Karpas-422 (cell line): ENCODE measurements at places on chromosomes 11 and 22. TPM values are rescaled to one million over a fixed set of nuclear protein-coding genes. Genes with fewer than 3 reads are reported as not detected.

Gene TRIM66
- 13.3 and 15.3 TPM in 2 replicates for total RNA-seq

Gene TRIM64
- not detected in 2 replicates for total RNA-seq

DNA sequence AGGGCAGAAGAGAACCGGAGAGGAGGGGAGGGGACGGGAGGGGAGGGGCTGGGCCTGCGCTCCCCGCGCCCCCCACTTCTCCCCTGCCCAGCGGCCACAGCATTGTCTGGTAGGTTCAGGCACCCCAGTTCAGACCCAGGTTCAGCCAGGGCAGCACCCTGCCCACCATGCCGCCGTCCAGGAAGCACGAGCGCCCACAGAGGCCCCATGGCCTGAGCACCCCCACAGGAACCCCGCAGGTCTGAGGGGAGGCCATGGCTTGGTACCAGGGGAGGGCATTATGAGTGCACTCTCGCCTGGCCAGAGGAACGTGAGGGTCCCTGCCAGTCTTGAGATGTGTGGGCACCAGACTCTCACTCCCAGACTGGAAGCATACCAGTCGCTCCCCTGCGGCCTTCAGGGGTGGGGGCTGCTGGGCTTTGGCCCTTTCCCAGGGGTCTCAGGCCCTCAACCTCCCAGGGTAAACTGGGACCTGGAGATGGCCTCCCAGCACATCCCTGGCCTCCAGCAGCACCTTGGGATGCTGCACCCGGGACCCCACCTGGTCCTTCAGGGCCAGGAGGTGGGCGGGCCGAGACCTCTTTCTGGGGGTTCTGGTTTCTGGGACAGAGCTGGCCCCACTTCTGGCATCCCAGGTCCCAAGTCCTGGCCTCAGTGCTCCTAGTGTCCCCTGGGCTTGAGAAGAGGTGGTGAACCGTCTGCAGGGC lies 597 bp upstream of the PLXNB2 start:
- H3K36me3 ChIP-seq = no peaks in the 10 kb centered on the region
- no peak overlapping the region for H3K27ac ChIP-seq
- no peaks in the 10 kb centered on the region for H3K27me3 ChIP-seq
- H3K4me3 ChIP-seq = no peak overlapping the region

DNA sequence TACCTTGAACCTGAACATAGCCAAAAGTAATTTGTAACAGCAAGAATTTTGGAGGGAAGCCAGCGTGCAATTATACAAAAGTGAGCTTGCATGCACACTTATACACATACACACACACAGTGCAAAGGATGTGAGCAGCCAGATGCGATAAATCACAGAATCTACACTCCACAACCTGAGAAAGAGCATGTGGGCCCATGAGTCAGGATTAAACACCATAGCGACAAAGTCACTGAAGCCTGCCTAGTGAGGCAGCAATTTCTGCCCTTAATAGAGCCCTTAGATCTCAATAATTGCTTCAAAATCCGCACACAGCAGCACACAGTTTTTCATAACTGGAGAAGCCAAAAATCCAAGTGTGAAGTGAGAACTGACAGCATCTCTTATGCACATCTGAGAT lies 42.6 kb upstream of the TEAD1 start:
- no peaks in the 10 kb centered on the region for H3K36me3 ChIP-seq
- no peak for DNase-seq
- H3K27me3 ChIP-seq = no peaks in the 10 kb centered on the region

DNA sequence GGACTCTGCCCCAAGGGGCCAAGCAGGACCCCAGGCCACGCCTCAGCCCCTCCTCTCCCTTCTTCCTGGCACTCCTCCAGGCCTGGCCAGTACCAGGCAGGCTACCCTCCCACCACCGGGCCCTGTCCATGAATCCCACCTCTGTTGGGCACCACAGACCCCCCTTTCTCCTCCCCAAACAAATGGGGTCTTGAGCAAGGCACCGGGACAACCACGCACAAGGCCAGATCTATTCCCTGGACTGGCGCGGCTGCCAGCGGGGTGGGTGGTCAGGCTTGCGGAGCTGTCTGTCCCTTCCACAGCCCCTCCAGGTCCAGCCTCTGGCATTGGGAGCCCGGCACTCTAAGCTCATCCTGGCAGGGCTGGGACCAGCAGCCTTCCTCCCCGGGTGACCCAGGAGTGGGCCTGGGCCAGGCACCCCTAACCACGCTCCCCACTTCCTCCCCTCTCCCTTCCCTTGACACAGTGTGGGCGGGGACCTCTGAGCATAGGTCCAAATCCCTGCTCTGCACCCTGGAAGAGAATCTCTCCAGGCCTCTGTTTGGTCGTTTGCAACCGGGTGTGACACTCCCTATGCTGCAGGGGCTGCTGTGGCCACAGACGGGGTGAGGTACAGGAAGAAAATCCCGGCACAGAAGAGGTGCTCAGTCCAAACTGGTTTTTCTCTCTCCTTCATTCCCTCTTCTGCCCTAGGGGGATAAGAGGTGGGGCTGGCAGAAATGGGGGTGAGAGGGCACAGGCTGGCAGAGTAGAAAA lies 14.6 kb downstream of the ELFN2 start:
- DNase-seq = no peak
- H3K27me3 ChIP-seq = no peaks in the 10 kb centered on the region
- no peaks in the 10 kb centered on the region for H3K36me3 ChIP-seq
- no peak overlapping the region for H3K27ac ChIP-seq
- H3K4me1 ChIP-seq = peaks cover 9% of the 10 kb centered on the region

GRCh38 chr11:128686021-128686741 lies 7.7 kb upstream of the FLI1 start:
- no peak for DNase-seq
- no peak overlapping the region for H3K27ac ChIP-seq
- no peaks in the 10 kb centered on the region for H3K27me3 ChIP-seq
- no peaks in the 10 kb centered on the region for H3K4me1 ChIP-seq

DNA sequence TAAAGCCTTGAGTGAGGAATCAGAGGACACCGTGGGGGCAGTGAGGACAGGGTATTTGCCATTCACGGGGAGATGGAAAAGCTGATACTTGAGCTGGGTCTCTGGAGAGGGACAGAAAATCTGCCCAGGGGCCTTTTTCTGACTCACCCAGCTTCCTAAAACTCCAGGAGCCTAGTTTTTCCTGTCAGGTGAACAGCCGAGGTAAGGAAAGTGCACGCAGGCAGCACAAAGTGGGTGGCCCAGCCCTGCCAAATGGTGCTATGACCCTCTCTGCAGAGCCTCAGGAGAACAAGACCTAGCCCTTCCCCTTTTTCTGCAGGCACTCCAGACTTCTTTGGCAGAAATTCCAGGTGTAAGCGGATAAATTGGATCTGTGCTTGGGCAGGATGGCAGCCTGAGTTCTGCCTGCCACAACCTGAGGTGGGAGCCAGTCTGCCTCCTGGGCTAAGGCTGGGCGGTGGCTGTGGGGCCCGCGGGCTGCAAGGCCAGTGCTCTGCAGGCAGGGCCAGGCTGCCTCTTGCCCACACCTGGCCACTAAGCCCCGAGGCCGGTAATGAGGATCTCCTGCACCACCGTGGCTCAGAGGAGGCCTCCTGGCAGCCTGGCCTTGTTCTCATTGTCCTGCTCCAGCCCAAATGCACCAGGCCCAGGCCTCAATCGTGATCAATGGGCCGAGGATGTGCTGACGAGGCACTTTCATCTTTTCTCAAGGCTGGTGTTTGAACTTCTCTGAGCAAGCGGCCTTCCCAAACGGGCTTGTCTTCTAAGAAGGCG lies 72.9 kb upstream of the LMO1 start:
- H3K36me3 ChIP-seq = no peaks in the 10 kb centered on the region
- H3K27ac ChIP-seq = no peak overlapping the region
- H3K4me3 ChIP-seq = no peak overlapping the region
- no peaks in the 10 kb centered on the region for H3K4me1 ChIP-seq
- DNase-seq = no peak

Gene NFAM1
- total RNA-seq = not detected in 2 replicates

Gene TYR
- not detected in 2 replicates for total RNA-seq

DNA sequence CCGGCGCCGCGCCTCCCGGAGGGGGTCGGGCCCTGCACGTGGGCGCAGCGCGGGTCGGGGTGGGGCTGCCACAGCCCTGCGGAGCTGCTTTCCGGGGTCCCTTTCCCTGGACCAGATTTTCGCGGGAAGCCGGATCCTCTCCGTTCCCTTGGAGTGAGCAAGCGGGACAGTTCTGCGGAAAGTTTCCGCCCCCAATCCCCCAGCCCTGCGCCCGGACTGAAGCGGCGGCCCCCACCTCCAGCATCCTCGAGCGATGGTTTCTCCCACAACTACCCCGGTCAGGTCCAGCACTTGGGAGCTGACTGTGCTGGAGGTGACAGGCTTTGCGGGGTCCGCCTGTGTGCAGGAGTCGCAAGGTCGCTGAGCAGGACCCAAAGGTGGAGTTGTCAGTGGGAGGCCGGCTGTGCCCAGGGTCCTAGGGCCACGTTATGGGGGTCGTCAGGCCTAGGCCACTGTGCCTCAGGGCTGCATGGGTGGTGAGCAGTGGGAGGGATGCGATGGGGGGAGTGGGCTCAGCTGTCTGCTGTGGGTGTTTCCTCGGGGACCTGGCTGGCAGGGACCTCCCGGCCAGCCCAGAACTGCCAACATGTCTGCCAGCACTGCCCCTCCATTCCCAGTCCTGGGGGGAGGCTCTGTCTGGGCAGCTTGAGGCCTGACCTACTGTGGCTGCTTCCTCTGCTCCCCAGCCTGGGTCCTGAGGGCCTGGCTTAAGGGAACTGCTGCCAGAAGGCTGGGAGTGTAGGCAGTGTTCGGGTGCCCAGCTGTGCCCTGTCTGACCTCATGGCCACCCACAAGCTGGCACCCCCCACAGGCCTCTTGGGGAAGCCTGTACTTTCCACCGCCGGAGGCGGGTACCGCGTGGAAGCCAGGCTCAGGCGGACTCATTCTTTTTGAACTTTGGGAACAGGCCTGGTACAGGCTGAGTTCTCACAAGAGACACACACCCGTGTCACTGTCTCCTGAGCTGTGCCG lies 726 bp downstream of the ST3GAL4 start:
- H3K27me3 ChIP-seq = no peaks in the 10 kb centered on the region
- H3K27ac ChIP-seq = no peak overlapping the region
- H3K36me3 ChIP-seq = no peaks in the 10 kb centered on the region

DNA sequence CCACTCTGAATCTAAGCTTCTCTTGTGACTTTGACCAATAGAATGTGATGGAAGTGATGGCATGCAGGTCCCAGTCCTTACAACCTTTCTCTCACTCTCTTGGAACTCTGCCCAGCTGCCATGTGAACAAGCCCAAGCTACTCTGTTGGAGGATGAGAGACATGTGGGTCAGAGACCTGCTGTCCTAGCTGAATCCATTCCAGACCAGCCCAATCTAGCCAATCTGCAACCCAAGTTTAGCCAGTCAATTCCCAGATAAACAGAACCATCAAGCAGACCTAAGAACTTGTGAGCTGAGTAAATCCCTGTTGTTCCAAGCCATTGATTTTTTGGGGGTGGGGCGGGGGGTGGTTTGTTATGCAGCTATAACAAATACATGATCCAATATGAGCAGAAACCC lies 69.2 kb upstream of the GRK3 start:
- H3K4me3 ChIP-seq = no peak overlapping the region
- H3K27ac ChIP-seq = no peak overlapping the region
- peaks cover 9% of the 10 kb centered on the region for H3K4me1 ChIP-seq
- DNase-seq = no peak

Gene HTR3A
- total RNA-seq = 242 and 254 TPM in 2 replicates

GRCh38 chr22:37162221-37163095 lies 12.7 kb upstream of the IL2RB start:
- H3K4me1 ChIP-seq = no peaks in the 10 kb centered on the region
- no peaks in the 10 kb centered on the region; the same call in 1 of the 2 replicates for H3K27me3 ChIP-seq
- H3K4me3 ChIP-seq = no peak overlapping the region

Gene CRYBB3
- not detected in 2 replicates for total RNA-seq

DNA sequence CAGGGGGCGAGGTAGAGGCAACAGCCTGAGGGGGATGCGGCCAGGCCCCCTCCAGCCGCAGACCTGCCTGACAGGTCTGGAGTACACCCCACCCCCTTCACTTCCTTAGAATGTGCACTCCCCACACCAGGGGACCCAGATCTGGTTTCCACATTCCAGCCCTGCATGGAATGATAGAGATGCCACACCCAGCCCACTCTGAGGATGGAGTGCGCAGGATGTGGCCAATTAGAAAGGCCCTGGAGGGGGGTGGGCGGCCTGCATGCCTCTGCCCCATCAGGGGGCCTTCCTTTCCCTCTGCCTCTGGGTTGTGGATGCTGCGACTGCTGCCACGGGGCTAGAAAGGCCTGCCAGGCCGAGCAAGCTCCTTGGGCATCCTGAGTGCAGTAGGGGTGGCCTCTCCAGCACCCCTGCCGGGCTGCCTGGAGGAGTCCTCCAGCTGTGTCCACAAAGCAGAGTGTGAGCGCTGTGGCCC lies 28.2 kb upstream of the MGAT3 start:
- no peak overlapping the region for H3K27ac ChIP-seq
- no peak for DNase-seq
- no peaks in the 10 kb centered on the region for H3K27me3 ChIP-seq
- peaks cover 5% of the 10 kb centered on the region for H3K36me3 ChIP-seq

Gene DDX6
- total RNA-seq = 29.4 and 52.8 TPM in 2 replicates

Gene POU2AF2
- not detected in 2 replicates for total RNA-seq

Gene PGR
- not detected in 2 replicates for total RNA-seq

Gene MMP1
- not detected in 2 replicates for total RNA-seq

DNA sequence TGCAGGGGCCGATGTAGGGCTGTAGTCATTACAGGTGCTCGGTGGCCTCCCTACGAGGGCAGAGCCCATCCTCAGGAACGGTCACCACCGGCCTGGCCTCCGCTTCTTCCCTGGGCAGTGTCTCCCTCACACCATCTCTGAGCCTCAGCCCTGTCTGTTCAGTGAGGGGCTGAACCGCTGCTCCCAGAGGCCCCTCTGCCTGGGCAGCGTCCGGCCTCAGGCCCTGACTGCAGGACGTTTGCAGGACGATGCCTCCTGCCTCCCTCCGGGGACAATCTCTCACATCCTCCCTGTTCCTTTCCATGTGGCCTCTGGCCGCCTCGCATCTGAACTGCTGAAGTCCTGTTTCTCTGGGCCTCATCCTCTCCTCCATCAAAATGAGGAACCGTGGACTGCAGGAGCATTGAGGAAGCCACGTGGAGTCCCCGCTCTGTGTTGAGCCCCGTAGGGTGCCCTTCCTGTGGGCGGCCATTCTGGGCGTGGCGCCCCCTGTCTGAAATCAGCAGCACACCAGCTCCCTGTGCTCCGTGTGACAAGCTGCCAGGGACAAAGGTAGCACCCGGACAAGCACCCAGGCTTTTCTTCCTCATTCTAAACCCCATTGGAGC lies 933.5 kb downstream of the BRD1 start:
- no peaks in the 10 kb centered on the region for H3K36me3 ChIP-seq
- no peaks in the 10 kb centered on the region for H3K4me1 ChIP-seq
- no peaks in the 10 kb centered on the region for H3K27me3 ChIP-seq
- H3K27ac ChIP-seq = no peak overlapping the region

DNA sequence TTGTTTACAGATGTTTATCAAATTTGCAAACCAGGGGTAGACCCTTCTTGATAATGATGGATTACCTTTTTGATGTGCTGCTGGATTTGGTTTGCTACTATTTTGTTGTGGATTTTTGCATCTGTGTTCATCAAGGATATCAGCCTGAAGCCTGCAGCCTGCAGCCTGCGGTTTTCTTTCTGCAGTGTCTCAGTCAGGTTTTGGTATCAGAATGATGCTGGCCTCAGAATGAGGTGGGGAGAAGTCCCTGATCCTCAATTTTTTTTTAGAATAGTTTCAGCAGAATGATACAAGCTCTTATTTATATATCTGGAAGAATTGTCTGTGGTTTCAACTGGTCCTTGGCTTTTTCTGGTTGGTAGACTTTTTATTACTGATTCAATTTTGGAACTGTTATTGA lies 19.7 kb upstream of the RAB38 start:
- no peaks in the 10 kb centered on the region for H3K4me1 ChIP-seq
- H3K27ac ChIP-seq = no peak overlapping the region
- no peak overlapping the region for H3K4me3 ChIP-seq
- DNase-seq = no peak

Gene PRRG4
- 0.11 and 0.19 TPM in 2 replicates for total RNA-seq
